ENCODE measurements at places on chromosomes 1 and 21. TPM values are rescaled to one million over a fixed set of nuclear protein-coding genes. Genes with fewer than 3 reads are reported as not detected.

RBP7 gene
- total RNA-seq: not detected

ITLN1 gene
- not detected for total RNA-seq

DNA sequence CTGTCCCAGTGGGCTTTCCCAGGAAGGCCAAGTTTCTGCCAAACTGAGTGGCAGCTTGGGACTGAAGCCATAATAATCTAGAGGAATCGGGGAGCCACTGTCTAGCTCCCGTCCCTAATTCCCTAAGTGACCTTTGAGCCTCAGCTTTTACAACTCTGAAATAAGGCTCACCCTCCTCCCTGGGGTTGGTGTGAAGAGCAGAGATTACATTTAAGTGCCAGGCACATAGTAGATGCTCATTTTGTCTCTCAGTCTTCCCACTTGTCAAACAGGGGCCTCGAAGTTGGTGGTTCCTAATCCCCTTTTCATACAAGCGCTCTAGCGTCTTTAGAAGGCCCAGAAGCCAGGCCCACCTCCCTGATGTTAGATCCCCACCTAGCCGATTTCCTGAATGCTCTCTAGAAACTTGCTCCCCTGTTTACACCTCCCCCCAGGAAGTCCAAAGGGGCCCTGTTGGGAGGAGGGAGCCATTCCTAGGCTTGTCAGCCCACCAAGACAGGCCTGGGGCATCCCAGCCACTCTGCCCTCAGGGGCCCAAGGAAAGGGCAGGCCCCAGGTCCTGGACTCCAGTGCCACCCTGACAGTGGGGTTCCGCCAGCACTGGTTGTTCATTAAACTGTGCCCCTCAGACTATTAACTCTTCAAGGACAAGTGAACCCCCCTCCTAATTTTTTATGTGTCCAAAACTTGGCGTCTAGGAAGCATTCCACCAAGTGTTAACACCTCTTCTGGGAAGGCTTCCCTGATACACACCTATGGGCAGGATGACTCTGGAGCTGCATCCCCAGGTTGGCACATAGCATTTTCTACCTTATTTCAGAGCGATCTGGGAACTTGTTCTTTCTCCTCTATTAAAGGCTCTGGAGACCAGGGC is 49.3 kb upstream of the ECE1 start:
- no peak for DNase-seq

DNA sequence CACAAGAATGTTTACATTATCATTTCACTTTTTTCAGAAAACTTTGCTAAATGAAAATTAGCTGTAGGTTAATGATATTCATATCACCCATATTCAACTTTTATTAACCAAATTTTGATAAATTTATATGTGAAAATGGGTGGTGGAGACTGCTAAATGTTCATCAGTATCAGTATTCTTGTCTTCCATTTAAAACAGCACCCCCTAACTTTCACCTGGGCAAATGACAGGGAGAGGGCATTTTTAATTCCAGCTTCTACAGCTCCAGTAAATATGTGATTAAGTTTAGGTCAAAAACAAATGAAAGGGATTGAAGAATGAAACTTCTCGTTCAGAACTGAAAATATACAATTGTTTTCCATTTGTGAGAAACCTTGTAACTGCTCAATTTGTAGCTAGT is 722.2 kb downstream of the KCNT2 start:
- no peak for DNase-seq

GRCh38 chr1:237509748-237510147 is 381.0 kb downstream of the ZP4 start:
- DNase-seq: no peak

GRCh38 chr1:23074012-23074411 is 54.7 kb downstream of the KDM1A start:
- DNase-seq: no peak

DNA sequence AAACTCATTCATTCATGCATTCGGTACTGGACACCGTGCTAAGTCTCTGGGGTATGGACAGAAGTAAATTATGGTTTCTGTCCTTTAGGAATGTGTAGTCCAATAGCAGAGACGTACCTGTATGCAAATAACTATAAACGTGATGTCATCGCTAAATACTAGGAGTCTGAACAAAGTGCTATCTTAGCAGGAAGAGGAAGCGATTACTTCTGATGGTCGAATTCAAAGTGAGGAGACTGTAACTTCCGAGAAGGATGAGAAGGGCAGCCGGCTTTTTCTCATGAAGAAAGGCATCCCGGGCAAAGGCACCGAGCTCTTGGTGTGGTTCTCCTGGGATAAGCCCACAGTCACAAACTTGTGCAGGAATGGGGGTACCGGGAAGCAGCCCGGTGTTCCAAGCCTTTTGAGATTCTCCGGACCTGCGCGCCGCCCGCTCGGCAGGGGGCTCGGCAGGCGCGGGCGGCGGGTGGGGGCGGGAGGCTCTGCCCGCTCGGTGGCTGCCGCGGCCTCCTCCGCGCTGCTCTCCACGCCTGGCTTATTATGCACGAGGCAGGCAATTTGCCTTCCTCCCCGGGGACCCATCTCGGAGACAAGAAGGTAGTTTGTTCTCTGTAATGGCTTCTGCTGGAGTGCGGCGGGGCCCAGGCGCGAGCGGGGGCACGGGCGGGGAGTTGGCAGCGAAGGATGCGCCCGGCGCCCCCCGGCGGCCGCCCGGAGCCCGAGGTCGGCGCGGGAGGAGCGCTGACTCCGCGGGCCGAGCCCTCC is 67.5 kb upstream of the CD1D start:
- peak; percentile 20 for DNase-seq
